ENCODE measurements at places on chromosomes 12 and 14. TPM values are rescaled to one million over a fixed set of nuclear protein-coding genes. Genes with fewer than 3 reads are reported as not detected.
A peak's percentile ranks its signal among the peaks of the same experiment; 100 is the strongest.

DNA sequence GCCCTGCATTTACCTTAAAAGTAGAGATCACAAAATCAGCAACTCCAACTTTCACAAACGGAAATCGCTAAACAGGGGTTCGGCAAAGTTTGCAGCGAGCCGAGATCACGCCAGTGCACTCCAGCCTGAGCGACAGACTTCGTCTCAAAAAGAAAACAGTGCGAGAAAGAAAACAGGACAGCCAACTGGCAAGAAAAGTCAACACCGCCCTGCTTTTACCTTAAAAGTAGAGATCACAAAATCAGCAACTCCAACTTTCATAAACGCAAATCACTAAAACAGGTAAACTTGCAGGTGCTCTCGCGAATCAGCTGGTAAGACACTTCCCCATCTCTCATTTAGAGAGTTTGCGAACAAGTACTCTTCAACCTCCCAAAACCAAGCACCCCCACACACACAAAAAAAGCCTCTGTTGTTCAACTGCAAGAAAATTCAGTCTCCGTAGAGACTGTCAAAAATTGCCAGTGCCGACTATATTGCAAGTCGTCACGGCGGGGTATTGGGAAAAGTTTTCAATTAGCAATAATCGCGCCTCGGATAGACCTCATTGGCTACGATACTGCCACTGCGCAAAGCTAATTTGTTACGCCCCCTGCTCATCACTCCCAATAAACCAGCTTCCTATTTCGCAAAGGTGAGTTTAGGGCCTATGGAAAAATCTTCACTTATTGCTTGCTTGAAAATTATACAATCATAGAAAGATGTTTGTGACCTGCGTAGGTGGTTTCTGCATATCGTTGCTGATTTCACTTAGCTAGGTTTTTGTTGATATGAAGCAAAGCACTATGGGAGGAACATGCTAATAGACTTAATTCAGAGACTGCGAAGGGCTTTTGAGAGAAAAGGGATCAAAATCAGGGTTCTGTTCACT is at the start of gene RNU4-1:
Gene RNU4-1 (minus strand): TSS at position 577 of the 871 bp plus-strand sequence.
- peaks cover 9% of the 10 kb centered on the region for H3K4me1 ChIP-seq
- H3K27ac ChIP-seq, result no peak within 1 kb of the TSS
- H3K27me3 ChIP-seq, result no peaks in the 10 kb centered on the region
- H3K4me3 ChIP-seq, result no peak within 1 kb of the TSS
- peak; percentile 62 for DNase-seq

DNA sequence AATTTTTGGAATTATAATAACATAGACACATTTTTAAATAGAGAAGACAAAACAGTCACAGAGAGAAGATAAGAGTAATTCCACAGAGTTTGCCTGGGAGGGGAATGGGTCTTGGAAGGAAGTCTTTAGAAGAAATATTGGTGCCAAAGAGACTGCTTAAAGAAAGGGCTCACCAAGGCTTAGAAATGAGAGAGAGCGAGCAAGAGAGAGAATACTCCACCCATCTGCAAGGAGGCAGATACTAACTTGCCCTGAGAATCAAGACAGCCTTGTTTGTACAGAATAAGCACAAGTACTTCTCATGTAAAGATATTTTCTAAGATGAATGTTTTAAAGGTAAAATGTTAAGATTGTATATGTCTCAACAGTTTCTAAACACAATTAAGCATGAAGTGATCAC is 165.5 kb downstream of the SLC38A4 start:
- peak overlapping the region; percentile 41 for H3K27ac ChIP-seq
- no peak overlapping the region for H3K4me3 ChIP-seq
- peaks cover 48% of the 10 kb centered on the region for H3K4me1 ChIP-seq
- H3K27me3 ChIP-seq, result no peaks in the 10 kb centered on the region
- no peak for DNase-seq

DNA sequence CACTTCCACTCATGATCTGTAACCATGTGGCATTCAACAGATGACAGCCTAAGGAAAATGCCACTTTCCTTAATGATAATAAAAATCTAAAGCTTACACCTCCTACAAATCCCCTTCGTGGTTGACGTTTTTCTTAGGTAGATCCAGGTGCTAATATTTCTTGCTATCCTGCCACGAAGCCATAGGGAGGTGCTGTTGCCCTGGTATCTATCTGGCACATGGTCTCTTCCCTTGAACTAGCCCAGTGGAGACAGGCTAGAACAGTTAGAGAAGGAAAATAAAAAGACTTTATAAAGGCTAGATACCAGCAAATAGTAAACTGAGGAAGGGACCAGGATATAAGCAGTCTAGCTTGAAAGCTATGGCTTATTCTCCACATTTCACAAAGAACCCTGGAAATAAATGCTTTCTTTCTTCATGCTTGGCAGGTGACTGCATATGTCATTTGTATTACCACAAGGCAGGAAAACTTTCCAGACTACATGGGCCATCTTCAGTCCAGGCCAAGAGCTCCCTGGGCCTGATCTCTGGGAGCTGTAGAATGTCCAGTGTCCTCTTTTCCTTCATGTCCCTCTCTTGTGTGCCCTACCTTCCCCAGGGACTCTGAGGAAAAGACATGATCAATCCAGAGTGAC is 15.3 kb downstream of the SPIC start:
- H3K27ac ChIP-seq, result no peak overlapping the region
- no peaks in the 10 kb centered on the region for H3K36me3 ChIP-seq
- no peaks in the 10 kb centered on the region for H3K27me3 ChIP-seq
- no peak overlapping the region for H3K4me3 ChIP-seq
- peak; percentile 41 for DNase-seq
- no peaks in the 10 kb centered on the region for H3K4me1 ChIP-seq

DNA sequence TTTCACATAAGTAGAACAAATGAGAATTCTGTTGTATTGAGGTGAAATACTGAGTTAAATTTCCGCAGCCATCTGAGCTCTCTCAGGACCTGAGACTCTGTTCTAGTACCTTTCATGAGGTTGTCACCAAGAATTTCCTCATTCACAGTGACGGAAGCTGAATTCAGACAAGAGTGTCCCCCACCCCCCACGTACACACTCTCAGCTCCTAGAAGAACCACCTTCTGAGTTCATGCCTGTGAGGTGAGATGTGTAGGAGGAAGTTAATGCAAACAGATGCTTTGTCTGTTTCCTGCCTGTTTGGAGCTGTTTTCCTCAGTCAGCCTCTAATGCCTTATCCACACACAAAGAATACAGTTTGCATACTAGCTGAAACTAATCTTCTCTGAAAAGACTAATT is 18.2 kb downstream of the BICDL1 start:
- no peak for DNase-seq
- no peaks in the 10 kb centered on the region for H3K36me3 ChIP-seq
- no peak overlapping the region for H3K27ac ChIP-seq
- H3K27me3 ChIP-seq, result no peaks in the 10 kb centered on the region
- peaks cover 10% of the 10 kb centered on the region for H3K4me1 ChIP-seq

GRCh38 chr14:88613552-88614010 is 50.7 kb downstream of the ZC3H14 start:
- peaks cover 41% of the 10 kb centered on the region for H3K36me3 ChIP-seq
- H3K27ac ChIP-seq, result no peak overlapping the region
- peaks cover 17% of the 10 kb centered on the region for H3K4me1 ChIP-seq
- H3K4me3 ChIP-seq, result no peak overlapping the region
- no peak for DNase-seq

DNA sequence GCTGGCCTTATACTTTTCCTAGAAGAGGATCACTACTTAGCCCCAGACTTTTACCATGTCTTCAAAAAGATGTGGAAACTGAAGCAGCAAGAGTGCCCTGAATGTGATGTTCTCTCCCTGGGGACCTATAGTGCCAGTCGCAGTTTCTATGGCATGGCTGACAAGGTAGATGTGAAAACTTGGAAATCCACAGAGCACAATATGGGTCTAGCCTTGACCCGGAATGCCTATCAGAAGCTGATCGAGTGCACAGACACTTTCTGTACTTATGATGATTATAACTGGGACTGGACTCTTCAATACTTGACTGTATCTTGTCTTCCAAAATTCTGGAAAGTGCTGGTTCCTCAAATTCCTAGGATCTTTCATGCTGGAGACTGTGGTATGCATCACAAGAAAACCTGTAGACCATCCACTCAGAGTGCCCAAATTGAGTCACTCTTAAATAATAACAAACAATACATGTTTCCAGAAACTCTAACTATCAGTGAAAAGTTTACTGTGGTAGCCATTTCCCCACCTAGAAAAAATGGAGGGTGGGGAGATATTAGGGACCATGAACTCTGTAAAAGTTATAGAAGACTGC is 1.5 kb downstream of the MGAT2 start:
- H3K4me3 ChIP-seq, result peak overlapping the region; percentile 98
- peaks cover 23% of the 10 kb centered on the region for H3K4me1 ChIP-seq
- H3K27me3 ChIP-seq, result no peaks in the 10 kb centered on the region

- H3K36me3 ChIP-seq, result no peaks in the 10 kb centered on the region
- no peak for DNase-seq
- H3K4me1 ChIP-seq, result peaks cover 34% of the 10 kb centered on the region
- no peaks in the 10 kb centered on the region for H3K27me3 ChIP-seq
- 0 out of 2 replicates have a peak overlapping the region, but pooled peaks have one; percentile 1 for H3K27ac ChIP-seq
- H3K4me3 ChIP-seq, result no peak overlapping the region
Measured at GRCh38 chr12:76634133-76634532, 74.6 kb upstream of the OSBPL8 start.

- no peaks in the 10 kb centered on the region for H3K27me3 ChIP-seq
- H3K36me3 ChIP-seq, result no peaks in the 10 kb centered on the region
- H3K27ac ChIP-seq, result peak overlapping the region; percentile 63
- 0 out of 2 replicates have a peak, but pooled peaks cover 4% of the 10 kb centered on the region for H3K4me1 ChIP-seq
- DNase-seq, result no peak
- no peak overlapping the region for H3K4me3 ChIP-seq
Measured at GRCh38 chr14:104428860-104429259, 150.7 kb upstream of the C14orf180 start.

DNA sequence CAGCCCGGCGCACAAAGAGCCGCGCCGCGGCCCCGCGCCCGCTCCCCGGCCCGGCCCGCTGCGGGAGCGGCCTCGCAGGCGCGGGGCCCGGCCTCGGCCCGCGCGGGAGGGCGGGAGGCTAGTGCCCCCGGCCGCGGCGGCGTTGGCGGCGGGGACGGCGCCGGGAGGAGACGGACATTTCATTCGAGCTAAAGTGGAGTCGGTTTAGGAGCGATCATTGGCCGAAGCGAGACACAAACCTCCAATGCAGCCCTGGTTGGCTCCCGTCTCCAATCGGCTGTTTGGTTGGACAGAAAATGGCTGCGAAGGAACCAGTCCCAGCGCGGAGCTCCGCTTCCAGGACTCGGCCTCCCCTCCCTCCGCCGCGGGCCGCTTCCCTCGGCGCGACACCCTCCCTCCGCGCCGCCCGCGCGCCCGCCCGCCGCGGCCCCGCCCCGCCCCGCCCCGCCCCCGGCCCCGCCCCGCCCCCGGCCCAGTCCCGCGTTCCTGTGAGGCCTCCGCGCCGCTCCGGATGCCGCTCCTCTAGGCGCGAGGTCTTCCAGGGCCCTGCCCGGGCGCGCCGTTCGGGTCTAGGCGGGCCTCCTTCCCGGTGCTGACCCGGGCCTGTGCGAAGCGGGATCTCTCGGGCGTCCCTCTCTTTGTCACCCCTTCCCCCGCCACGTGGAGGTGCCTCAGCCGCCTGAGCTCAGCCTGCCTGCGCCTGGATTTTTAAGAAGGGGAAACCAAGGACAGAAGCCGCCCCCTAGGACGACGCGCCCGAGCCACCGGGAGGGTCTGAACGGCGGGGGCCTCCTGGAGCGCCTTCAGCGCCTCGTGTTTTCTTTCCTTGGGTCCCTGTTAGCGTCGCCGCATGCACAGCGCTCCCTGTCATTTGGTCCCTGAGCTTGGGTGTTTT is at the start of gene NFYB:
Gene NFYB (minus strand): TSS at position 309 of the 895 bp plus-strand sequence. CDS start 2,757 bp downstream, outside the sequence.
- H3K27me3 ChIP-seq, result peaks cover 29% of the 10 kb centered on the region
- peak; percentile 88 for DNase-seq
- no peaks in the 10 kb centered on the region for H3K36me3 ChIP-seq

DNA sequence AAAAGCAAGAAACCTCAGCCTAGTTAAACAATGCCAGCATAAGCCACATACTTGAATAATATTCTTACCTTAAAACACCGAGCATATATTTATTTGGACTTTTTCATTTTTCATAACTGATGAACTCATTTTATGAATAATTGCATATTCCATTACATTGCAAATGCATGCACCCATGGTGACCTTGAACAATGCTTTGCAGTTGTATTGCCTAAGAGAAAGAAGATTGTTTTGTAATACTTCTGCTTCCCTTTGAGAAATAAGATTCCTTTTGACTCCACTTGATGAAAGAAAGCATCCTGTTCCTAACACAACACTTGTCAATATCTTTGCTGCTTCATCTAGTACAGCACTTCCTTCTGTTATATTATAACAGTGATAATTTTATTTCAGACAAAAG is 1182.2 kb downstream of the FLRT2 start:
- no peak for DNase-seq
- no peaks in the 10 kb centered on the region for H3K36me3 ChIP-seq
- H3K27ac ChIP-seq, result no peak overlapping the region
- no peak overlapping the region for H3K4me3 ChIP-seq
- H3K4me1 ChIP-seq, result peaks cover 13% of the 10 kb centered on the region
- no peaks in the 10 kb centered on the region for H3K27me3 ChIP-seq

GRCh38 chr12:29131539-29131938 is 17.5 kb upstream of the FAR2 start:
- H3K4me3 ChIP-seq, result no peak overlapping the region
- peaks cover 3% of the 10 kb centered on the region for H3K27me3 ChIP-seq
- DNase-seq, result no peak
- peaks cover 29% of the 10 kb centered on the region for H3K4me1 ChIP-seq
- H3K36me3 ChIP-seq, result peaks cover 21% of the 10 kb centered on the region

DNA sequence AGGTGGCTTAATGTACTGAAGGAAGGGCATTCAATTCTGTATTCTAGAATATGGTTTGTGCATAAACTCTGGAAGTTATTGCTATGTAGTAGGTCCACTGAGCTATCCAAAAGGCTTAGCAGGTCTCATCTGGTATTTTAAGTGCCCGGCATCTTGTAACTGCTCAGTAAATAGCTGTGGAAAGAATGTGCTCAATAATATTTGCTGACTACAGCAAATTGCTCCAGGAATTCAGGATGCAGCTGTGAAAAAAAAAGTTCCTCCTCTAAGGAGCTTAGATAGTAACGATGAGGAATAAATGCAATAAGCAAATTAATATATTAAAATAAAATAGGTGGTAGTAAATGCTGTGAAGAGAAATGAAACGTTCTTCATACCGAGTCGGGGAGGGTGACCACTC is 857.1 kb downstream of the AACS start:
- H3K27ac ChIP-seq, result no peak overlapping the region
- no peak for DNase-seq
- H3K27me3 ChIP-seq, result peaks cover 4% of the 10 kb centered on the region
- no peaks in the 10 kb centered on the region for H3K4me1 ChIP-seq

CCDC91 gene
- 15.7 TPM for total RNA-seq

CACNA1C gene
- total RNA-seq, result 1.7 TPM

ZFYVE1 gene
- 10.8 TPM for total RNA-seq

TC2N gene
- total RNA-seq, result 29.6 TPM

TAC3 gene
- total RNA-seq, result 6.8 TPM

NFATC4 gene
- total RNA-seq, result 60.7 TPM

GPR132 gene
- 0.09 TPM for total RNA-seq

KTN1 gene
- 125 TPM for total RNA-seq

Data from WTC11 (cell line).